ENCODE measurements at places on chromosomes 3 and 15.

DNA sequence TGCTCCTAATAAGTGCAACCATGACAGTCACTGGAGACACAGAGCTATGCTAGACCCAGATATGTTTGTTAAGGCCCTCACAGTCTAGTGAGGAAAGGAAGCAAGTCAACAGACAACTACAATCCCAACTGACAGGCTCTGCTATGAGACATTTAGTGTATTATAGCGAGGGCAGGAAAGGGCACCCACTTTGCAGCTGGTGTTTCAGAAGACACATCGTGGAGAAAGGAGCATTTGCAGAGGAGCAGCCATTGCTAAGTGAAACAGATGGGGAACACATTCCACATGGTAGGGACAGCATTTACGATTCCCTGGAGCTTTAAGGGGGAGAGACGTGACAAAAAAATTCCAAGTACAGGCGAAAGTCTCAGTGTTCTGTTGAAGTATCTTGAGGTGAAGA, 685.6 kb downstream of the AGBL1 start:
- no peak for DNase-seq

- no peak for DNase-seq
Observed at GRCh38 chr15:70171256-70171886, 73.7 kb upstream of the TLE3 start.

DNA sequence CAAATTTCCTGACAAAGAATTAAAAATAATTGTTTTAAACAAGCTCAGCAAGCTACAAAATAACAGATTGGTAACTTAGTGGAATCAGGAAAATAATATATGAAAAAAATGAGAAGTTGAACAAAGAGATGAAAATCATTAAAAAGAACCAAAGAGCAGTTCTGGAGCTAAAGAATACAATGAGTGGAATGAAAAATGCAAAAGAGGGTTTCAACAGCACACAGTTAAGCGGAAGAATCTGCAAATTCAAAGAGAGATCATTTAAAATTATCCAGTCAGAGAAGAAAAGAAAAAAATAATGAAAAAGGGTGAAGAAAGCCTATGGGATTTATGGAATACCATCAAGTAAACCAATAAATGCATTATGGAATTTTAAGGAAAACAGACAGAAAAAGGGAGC, 6.2 kb upstream of the GABRR3 start:
- DNase-seq, result no peak

- DNase-seq, result no peak
Observed at GRCh38 chr15:70627734-70628548, 135.4 kb downstream of the UACA start.

DNA sequence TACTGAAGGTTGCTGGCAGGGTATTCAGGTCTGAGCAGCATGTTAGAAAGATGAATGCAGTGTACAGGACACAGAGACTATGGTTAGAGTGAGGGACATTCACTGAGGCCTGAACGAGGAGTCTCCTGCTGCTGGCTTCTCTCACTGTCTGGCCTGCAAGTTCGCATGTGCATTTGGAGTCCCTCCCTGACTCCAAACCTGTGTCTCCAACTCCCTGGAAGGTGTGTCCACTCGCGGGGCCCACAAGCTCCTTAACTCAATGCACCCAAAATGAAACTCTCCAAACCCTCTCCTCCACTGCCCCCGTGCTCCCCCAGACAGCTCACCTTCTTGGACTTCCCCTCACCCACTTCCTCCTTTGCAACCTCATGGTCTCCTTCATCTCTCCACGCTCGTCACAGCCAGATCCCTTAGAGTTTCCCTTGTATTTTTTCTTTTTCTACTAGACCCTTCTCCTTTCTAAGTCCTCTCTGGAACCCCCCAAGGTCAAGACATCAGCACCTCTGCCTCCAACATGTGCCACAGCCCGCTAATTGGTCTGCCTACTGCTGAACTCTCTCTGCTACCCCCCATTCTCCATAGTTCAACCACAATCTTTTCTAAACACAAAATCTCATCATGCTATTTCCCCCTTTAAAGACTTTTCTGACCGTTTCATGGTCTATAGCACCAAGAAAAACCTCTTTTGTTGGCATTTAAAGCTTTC, 58.3 kb downstream of the HES1 start:
- no peak for DNase-seq

DNA sequence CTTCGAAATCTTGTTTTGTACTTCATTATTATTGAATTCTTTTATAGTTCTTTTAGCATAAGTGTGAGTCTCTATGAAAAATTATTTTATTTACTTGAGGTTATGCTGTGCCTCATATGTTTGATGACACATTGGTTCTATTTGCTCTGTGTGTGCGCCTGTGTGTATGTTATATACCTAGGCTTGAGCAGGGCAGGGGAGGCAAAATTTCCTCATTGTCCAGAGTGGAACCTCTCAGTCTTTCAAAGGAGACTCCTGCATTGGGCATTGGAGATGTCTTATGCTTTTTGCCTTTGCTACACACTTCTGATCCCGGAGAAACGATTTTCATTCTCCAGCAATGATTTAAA, 58.4 kb downstream of the ALCAM start:
- no peak for DNase-seq

GRCh38 chr15:68113751-68114150, 59.6 kb downstream of the PIAS1 start:
- DNase-seq, result no peak

DNA sequence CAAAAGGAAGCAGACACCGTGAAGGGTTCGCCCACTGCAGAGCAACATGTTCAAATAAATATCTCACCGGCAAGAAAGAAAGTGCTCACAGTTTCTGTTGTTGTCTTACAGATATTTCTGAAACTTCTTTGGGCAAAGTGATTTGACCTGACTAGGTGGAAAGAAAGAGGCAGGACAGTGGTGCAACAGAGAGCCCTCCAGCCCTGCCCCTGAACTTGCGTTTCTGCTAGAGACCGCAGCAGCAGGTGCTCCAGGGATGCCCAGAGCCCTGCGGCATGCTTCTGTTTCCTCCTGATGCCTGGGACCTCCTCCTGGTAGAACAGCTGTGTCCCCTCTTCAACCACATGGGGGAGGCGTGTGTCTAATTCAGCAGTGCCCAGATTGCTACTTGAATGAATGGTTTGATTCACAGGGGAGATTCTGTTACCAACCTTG, 123.4 kb downstream of the ATP10A start:
- no peak for DNase-seq

GRCh38 chr3:149936812-149937230, 33.9 kb downstream of the PFN2 start:
- DNase-seq, result no peak

GRCh38 chr3:11213810-11214450, 58.3 kb upstream of the ATG7 start:
- DNase-seq, result no peak

DNA sequence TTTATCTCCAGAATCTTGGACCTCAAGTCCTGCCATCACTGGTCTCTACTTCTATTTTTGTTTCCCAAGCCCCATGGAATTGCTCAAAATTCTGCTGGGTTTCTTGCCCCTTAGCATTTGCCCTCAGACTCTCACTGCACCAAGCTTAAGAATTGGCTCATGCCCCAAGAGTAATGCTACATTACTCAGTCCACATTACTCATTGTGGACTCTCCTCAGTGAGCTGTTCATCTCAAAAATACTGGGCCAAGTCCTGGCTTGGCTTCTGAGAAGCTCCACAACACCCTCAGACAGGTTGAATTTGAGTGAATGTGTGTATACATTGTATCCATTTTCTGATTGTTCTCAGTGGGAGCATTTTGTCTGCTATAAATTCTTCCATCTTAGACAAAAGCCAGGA, 364.4 kb upstream of the ARHGEF26 start:
- no peak for DNase-seq

DNA sequence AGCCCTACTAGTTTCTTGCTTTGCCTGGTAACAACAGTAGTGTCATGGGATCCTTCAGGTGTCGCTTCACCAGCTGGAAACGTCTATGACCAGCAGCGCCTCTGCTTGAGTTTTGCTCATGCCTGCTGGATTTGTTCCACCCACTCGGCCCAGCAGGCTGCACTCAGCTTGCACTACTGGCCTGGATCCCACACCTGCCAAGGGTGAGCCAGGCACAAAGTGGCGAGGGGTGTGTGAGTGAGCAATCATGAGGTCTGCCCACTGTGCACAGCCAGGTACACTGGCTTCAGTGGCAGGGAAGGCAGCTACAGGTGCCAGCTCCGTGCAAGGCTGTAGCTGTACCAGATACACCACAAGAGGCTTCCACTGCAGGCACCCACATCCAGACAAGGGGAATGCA, 282.8 kb downstream of the UBE2E2 start:
- DNase-seq, result no peak

DNA sequence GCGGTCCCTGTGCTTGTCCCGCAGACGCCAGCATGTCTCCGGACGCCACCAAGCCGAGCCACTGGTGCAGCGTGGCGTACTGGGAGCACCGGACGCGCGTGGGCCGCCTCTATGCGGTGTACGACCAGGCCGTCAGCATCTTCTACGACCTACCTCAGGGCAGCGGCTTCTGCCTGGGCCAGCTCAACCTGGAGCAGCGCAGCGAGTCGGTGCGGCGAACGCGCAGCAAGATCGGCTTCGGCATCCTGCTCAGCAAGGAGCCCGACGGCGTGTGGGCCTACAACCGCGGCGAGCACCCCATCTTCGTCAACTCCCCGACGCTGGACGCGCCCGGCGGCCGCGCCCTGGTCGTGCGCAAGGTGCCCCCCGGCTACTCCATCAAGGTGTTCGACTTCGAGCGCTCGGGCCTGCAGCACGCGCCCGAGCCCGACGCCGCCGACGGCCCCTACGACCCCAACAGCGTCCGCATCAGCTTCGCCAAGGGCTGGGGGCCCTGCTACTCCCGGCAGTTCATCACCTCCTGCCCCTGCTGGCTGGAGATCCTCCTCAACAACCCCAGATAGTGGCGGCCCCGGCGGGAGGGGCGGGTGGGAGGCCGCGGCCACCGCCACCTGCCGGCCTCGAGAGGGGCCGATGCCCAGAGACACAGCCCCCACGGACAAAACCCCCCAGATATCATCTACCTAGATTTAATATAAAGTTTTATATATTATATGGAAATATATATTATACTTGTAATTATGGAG, 79.1 kb downstream of the SMAD6 start:
- no peak for DNase-seq

- DNase-seq, result no peak
Observed at GRCh38 chr15:80891006-80891405, 98.6 kb downstream of the MESD start.

- DNase-seq, result no peak
Observed at GRCh38 chr3:113575206-113575605, 42.9 kb downstream of the SIDT1 start.

- DNase-seq, result no peak
Observed at GRCh38 chr3:138439646-138440045, 5.2 kb downstream of the ESYT3 start.

DNA sequence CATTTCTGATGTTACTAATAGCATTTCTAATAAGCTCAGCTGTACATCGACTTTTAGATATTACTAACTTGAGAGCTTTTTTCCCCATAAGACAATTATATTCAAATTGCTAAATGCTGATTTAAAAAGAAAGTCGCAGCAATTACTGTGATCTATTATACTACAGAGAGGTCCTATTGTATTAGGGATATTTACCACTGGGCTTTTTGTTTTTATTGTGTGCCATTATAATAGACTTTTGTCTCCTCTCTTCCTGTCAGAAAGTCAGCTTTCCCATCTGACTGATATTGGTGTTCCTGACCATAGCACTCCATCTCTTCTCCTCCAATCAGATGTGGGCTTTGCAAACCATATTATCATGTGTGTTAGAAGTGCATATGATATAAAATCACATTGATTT, 27.2 kb upstream of the RYR3 start:
- DNase-seq, result no peak

DNA sequence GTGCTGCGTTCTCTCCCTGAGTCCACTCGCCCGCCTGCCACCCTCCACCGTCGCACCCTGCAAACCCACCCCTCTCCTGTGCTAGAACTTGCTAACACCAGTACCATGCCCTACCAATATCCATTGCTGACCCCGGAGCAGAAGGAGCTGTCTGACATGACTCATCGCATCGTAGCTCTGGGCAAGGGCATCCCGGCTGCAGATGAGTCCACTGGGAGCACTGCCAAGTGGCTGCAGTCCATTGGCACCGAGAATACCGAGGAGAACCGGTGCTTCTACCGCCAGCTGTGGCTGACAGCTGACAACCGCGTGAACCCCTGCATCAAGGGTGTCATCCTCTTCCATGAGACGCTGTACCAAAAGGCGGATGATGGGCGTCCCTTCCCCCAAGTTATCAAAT, 4.9 kb upstream of the ALAS1 start:
- peak; percentile 28 for DNase-seq

- no peak for DNase-seq
Observed at GRCh38 chr3:172145031-172145686, 105.8 kb downstream of the FNDC3B start.

GRCh38 chr3:120416868-120417267, 33.9 kb downstream of the FSTL1 start:
- no peak for DNase-seq

GRCh38 chr15:63759752-63760151, 74.0 kb downstream of the HERC1 start:
- no peak for DNase-seq

Measured in caudate nucleus (tissue), 63 donors.